ENCODE measurements at places on chromosomes 6 and 20. TPM values are rescaled to one million over a fixed set of nuclear protein-coding genes. Genes with fewer than 3 reads are reported as not detected.

- no peak for DNase-seq
These were observed 304.0 kb downstream of the QKI start for GRCh38 chr6:163718537-163718936.

The NKAIN2 gene
- not detected for polyA plus RNA-seq

The LHFPL5 gene
- polyA plus RNA-seq: not detected

GRCh38 chr20:47957135-47957534, 171.9 kb upstream of the SULF2 start:
- no peak for DNase-seq

- DNase-seq: no peak
These were observed 39.9 kb downstream of the TBC1D7 start for GRCh38 chr6:13288481-13288880.

GRCh38 chr20:46200582-46201570, 82.8 kb downstream of the CD40 start:
- DNase-seq: no peak

DNA sequence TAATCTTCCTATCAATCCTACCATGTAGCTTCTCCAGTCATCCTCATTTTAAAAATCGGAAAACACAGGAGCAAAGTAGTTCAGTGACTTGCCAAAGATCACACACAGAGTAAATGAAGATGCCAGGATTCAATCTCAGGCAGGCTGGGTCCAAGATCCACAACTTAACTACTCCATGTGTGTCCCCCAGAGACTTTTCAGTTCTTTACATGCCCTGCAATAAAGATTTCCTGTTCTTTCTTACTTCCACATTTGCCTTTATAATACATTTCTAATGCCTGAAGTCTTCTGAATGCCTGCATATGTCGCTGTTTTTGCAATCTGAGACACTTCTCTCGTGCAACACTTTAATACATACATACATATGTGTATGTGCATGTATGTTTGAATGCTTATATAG, 121.7 kb upstream of the MARCKS start:
- DNase-seq: no peak

DNA sequence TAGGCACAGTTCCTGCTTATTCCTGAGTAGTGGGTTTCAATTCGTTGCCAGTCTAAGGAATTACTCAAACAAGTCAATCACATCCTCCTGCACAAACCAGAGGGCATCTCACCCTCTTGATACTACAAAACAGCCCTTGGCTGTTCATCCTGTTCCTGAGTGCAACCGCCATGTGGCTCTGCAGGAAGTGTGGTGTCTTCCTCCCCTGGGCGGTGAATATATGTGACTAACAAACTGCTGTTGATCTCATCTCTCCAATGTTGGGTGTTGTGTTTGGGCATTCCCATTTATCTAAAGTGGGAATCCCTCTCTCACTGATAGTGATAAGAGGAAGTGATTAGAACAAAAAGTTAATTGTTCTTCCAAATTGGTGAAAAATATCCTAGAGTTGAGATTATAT, 163.0 kb downstream of the TBX18 start:
- no peak for DNase-seq

The RSPO3 gene
- polyA plus RNA-seq: not detected

The ULBP1 gene
- polyA plus RNA-seq: not detected

DNA sequence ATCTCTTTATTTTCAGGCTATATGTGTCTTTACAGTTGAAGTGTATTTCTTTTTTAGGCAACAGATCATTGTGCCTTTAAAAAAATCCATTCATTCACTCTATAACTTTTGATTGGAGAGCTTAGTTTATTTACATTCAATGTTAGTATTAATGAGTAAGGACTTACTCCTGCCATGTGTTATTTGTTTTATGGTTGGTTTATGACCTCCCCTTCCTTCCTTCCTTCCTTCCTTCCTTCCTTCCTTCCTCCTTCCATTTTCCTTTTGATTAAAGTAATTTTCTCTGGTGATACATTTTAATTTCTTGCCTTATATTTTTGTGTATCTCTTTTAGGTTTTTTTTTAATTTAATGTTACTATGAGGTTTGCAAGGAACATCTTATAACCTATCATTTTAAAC, 1005.3 kb upstream of the EPHA7 start:
- no peak for DNase-seq

DNA sequence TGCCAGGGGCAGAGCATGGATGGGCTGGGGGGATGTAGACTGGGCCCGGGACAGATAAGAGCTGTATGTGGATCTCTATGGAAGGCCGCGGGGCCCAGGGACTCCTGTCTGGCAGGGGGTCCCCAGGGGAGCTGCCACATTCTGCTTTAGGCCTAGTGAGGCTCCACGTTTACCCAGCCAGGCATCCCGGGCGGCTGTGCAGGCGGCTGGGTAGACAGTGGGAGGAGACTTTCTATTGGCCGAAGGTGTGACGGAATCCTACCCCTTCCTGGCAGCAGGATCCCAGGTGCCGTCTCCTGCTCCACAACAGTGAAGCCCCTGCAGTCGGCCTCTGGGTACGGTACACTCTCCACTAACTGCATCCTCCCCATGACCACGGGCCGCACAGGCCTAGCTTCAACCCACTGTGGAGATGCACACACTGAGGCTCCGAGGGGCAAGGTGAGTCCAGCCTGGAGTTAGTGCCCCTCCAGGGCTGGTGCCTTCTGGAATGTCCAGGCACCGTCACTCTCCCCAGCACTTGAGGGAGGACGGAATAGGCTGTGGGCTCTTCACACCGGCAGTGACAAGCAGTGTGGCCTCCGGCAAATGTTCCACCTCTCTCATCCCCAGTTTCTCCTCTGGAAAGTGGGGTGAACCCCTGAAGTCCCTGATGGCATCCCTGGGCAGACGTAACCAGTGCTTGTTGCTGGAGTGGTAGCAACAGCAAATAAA, 36.8 kb upstream of the ZBP1 start:
- DNase-seq: no peak

DNA sequence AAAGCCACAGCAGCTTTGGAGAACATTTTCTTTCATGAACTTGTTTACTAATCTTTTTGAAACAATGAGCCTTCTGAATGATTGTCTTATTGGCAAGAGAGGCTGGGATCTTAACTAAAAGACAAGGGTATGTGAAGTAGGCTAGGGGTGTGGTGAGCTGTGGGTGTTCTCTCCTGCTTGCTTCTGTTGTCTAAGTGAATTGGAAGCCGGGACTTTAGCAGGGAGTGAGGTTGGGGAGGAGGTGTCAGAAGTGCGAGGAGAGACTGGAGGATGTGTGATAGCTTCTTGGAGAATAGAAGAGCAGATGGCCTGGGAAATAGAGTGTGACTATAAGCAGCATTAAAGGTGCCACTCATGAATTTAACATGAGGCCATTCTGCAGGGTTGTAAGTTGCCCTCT, 562.8 kb downstream of the UTRN start:
- DNase-seq: no peak

The BPIFB1 gene
- not detected for polyA plus RNA-seq

The MICA gene
- polyA plus RNA-seq: 6.4 TPM

- DNase-seq: no peak
These were observed 224.9 kb downstream of the FARS2 start for GRCh38 chr6:5486214-5486613.

DNA sequence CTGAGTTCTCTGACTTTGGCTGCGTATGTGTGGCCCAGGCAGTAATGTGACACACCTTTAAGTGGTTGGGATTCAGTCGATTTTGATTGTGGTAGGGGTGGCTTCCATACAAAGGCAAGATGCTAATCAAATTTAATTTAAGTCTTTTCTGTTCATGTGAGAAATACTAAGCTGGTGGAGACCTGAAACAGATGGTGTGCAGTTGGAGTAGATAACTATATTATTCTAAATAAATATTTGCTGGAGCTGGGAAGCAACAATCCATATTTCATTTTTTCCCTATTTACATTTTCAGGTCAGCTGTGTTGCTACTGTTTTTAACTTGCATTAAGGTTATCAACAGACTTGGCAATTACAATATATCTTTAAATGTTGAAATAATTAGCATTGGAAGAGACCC, 67.4 kb upstream of the C20orf144 start:
- DNase-seq: no peak

The PTK6 gene
- not detected for polyA plus RNA-seq

The EEF1A2 gene
- not detected for polyA plus RNA-seq

GRCh38 chr20:61387204-61387953, 135.3 kb downstream of the CDH4 start:
- no peak for DNase-seq

The GMEB2 gene
- 11.4 TPM for polyA plus RNA-seq

The PRDM13 gene
- polyA plus RNA-seq: not detected

All from immature natural killer cell (primary cell).